ENCODE measurements at places on chromosomes 6 and 20.

DNA sequence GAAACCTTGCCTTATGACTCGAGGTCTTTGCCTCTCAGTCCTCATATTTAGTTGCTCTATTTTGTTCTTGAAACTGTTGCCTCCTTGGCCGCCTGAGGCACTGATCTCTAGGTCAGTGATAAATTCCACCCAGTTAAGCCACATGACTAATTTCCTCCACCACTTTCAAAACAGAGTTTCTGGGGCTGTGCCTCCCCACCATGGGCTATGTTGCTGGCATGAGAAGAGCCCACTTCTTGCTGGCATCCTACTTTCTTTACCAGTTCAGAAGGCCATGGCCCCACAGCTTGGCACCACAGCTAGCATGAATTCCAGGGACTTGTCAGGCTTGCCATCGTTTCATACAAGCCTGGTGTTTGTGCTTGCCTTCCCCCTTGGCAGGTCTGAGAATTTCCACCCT is 361.4 kb upstream of the JAG1 start:
- DNase-seq: no peak

GRCh38 chr6:23589811-23590210 is 536.2 kb upstream of the NRSN1 start:
- no peak for DNase-seq

- no peak for DNase-seq
Observed at GRCh38 chr6:151499551-151499950, 5.7 kb downstream of the CCDC170 start.

- no peak for DNase-seq
Observed at GRCh38 chr6:42514745-42515144, 49.1 kb upstream of the UBR2 start.

GRCh38 chr6:21664314-21665109 is 71.0 kb downstream of the SOX4 start:
- no peak for DNase-seq

DNA sequence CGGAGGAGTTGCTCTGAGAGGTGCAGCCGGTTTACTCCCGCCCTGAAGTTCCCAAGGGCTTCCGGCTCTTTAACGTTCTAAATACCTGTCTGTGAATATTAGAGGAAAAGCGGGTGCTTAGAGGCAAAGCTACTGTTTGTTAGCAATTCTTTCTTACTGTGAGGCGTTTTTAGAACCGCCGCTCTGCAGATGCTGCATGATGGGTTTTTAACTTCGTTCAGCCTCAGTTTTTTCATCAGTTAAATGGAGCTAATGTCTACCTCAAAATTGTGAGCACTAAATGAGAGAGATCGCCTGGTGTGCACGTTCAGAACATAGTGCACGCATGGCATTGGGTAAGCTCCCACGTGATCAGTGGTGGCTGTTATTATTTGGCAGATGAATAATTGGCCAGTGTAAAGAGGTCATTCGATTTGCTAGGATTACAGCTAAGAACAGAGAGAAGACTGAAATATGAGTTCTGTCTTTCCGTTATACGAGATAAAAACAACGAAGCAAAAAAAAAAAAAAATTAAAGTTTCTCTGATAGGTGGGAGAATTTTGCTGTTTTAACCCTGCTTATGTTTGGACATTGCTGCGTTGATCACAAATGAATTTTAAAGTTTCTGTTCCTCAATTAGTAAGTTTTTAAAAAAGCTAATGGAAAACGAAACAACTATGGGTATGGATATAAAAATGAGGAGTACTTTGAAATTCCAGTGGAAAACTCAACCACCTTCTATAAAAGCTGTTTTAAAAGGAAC is 660 bp upstream of the TFB1M start:
- peak; percentile 76 for DNase-seq

DNA sequence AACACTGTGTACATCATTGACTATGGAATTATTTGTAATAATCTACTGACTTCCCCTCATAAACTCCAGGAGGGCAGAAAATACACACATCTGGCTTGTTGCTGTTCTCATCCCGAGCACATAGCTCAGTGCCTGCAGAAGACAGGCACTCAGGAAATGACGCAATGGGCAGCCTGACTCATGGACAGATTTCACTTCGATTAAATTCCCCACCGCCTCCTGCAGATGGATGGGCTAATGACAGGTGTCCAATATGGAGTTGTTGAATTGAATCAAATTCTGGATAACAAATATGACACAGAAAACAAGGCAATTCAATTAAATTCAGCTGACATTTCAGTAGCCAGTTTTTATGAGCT is 9.1 kb downstream of the ANKRD60 start:
- DNase-seq: no peak

GRCh38 chr20:24917797-24918578 is 31.1 kb upstream of the CST7 start:
- DNase-seq: peak; percentile 36

GRCh38 chr20:9457136-9457535 is 57.3 kb upstream of the LAMP5 start:
- no peak for DNase-seq

GRCh38 chr6:148629592-148630465 is 117.0 kb upstream of the UST start:
- DNase-seq: no peak

- DNase-seq: no peak
Observed at GRCh38 chr6:137863091-137863797, 3.8 kb upstream of the TNFAIP3 start.

- no peak for DNase-seq
Observed at GRCh38 chr6:56914798-56915658, 39.9 kb upstream of the BEND6 start.

DNA sequence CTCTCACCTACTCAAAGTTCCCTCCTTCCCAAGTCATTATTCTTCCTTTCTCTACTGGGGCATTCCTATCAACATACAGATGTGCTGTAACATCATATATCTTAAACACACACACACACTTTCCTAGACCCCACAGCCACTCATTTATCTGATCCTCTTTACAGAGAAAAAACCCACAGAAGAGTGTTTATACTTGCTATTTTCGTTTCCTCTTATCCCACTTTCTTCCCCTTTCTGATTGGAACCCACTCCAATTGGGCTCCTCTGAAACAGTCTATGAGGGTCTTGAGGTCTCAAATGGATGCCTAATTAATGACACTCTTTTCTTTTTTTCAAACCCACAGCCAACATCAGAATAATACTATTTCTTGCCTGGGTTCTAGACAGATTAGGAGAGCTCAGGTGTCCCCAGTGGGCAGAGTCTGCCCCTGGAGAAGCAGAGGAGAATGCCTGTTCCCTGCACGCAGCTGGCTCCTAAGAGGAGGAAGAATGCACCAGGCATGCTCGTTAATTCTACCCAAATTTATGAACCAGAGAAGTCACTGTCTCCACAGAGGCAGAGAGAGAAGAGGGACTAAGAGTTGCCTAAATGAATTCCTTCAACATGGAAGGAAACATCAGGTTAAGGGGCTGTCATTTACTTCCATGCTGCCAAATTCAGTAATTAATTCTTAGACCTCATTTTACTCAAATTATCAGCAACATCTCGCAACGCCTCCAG is 65.9 kb downstream of the CRYBG1 start:
- no peak for DNase-seq

- DNase-seq: no peak
Observed at GRCh38 chr6:22958677-22959076, 389.3 kb downstream of the HDGFL1 start.

DNA sequence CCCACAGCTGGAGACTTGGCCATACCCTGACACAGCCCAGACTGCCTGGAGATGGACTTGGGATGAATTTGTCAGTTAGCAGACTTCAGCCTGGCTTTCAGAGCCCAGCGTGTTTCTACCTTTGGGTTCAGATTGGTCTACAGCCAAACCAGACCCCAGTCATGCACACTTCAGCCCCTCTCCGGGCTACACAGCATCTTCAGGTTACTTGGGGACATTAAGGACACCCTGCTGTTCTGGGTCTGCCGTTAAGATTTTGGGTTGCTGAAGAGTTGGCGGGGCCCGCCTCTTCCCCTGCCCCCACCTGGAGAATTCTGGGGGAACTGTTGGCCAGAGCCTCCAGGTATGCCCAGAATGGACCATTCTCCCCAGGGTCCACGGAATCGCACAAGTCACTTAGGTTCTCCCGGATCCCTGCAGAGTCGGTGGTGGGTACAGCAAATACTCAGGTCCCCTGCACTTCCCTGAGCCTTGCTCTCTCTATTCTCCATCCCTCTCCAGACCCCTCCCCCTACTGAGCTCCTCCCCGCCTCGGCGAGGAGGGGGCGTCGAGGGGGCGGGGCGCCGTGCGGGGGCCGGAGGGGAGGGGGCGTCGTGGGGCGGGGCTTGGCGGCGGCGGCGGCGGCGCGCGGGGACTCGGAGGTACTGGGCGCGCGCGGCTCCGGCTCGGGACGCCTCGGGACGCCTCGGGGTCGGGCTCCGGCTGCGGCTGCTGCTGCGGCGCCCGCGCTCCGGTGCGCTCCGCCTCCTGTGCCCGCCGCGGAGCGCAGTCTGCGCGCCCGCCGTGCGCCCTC is at the start of gene PTK7:
Gene PTK7 (plus strand): TSS at position 645 of the 794 bp plus-strand sequence. CDS start 175 bp downstream, outside the sequence.
- peak; percentile 6 for DNase-seq

GRCh38 chr6:75563032-75563431 is 38.6 kb upstream of the SENP6 start:
- DNase-seq: peak; percentile 37
